ENCODE measurements at places on chromosomes 2 and 18. TPM values are rescaled to one million over a fixed set of nuclear protein-coding genes. Genes with fewer than 3 reads are reported as not detected.

- no peak overlapping the region for H3K27ac ChIP-seq
- H3K36me3 ChIP-seq, result no peaks in the 10 kb centered on the region
- DNase-seq, result peak; percentile 2
- no peaks in the 10 kb centered on the region for H3K4me1 ChIP-seq
- no peaks in the 10 kb centered on the region for H3K27me3 ChIP-seq
- no peak overlapping the region for H3K4me3 ChIP-seq
These were observed 113.1 kb downstream of the CYP26B1 start for GRCh38 chr2:72034353-72035095.

DNA sequence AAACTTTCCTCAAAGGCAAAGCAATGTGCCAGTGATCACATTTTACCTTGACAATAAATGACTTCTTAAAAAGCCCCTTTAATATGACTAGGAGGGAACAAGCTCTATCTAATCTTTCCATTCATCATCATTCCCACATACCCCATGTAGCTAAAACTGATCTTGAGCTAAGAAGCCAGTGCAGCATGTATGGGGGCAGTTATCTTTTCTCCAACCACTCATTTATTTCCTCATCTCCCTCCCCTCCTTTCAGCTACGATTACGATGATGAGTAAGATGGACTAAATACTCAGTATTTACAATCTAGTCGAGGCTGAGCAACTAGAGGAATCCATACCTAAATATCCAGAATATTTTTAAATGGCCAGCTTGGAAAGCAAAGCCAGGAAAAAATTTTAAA, 35.5 kb downstream of the PNO1 start:
- DNase-seq, result no peak
- H3K27me3 ChIP-seq, result no peaks in the 10 kb centered on the region
- no peaks in the 10 kb centered on the region for H3K4me1 ChIP-seq
- no peak overlapping the region for H3K4me3 ChIP-seq
- no peak overlapping the region for H3K27ac ChIP-seq

Gene LBX2
- 3.4 TPM for total RNA-seq

DNA sequence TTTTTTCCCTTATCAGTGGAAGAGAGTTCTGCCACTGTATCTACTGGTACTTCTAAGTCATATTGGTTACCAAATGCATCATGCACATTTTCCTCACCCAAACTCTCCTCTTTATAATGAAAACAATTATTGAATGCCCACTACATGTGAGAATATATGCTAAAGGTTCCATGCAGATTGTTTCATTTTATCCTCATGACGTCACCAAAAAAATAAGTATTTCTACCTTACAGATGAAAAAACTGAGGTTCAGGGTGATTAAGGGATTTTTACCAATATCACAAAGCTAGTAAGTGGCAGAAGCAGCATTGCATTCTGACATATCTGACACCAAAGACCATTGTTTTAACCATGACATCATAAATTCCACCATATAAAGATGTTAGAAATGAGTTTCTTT, 51.9 kb upstream of the ZEB2 start:
- no peak overlapping the region for H3K4me3 ChIP-seq
- no peak overlapping the region for H3K27ac ChIP-seq
- DNase-seq, result no peak
- no peaks in the 10 kb centered on the region for H3K4me1 ChIP-seq
- no peaks in the 10 kb centered on the region for H3K27me3 ChIP-seq
- no peaks in the 10 kb centered on the region for H3K36me3 ChIP-seq

GRCh38 chr18:78580835-78581339, 398.7 kb upstream of the SALL3 start:
- DNase-seq, result no peak
- no peaks in the 10 kb centered on the region for H3K4me1 ChIP-seq
- H3K27me3 ChIP-seq, result no peaks in the 10 kb centered on the region
- H3K4me3 ChIP-seq, result no peak overlapping the region
- H3K36me3 ChIP-seq, result no peaks in the 10 kb centered on the region
